ENCODE measurements at places on chromosomes 12 and 14.

GRCh38 chr14:79083356-79083755, 913.2 kb downstream of the NRXN3 start:
- DNase-seq, result no peak

GRCh38 chr14:51620056-51620455, 31.7 kb upstream of the FRMD6 start:
- DNase-seq, result no peak

DNA sequence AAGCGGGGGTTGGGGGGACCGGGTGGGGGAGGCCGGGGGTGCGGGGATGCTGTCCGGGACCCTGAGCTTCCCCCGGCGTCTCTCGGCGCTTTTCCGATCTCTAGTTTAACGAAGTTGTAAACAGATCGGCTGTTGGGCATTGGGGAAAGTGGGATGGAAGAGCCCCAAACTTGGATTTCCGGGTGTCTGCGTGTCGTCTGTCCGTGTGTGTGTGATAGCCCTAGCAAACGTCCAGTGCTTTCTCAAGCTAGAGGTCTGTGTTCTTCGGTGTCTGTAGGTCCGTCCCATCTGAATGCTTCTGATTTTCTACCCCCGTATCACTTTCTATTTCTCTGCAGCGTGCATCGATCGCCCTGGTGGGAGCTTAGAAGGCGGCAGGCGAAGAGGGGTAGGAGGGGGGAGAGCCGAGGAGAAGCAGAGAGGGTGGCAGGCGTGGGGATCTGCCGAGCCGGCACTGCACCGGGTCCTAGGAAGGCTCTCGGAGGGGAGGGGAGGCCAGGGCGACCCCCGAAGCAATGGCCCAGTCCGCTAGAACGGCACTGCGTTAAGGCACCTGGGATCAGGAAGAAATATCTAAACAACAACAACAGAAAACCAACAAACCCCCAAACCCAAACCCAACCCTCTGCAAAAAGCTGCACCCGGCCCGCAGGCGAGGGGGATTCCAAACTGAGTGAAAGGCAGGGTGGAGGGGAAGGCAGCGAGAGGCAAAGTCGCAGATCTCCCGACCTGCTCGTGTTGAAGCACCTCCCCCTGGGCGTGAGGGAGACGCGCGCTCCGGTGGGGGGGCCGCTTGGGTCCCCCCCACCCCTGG, 1.0 kb downstream of the KCNA1 start:
- no peak for DNase-seq

- DNase-seq, result no peak
Measured at GRCh38 chr12:121992059-121992879, 29.4 kb upstream of the BCL7A start.

GRCh38 chr14:21917699-21918436, 244.2 kb upstream of the OR4E1 start:
- DNase-seq, result no peak
